ENCODE measurements at places on chromosomes 1 and 21.

DNA sequence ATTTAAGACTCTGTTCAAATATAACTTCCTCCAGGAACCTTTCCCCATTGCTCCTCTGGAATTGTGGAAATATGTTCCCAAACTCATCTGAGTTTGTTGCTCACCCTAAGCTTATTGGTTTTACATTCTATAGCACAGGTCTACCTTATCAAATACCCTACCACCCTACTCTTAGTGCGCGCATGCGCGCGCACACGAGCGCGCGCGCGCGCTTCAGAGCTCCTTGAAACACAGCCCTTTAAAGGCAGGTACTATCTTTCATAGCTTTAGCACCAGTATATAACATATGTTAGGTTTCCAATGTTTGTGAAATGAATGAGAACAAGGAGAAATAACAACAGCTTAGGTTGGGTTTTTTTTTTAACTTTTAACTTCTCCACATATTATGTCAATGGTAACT is 3.5 kb downstream of the IPP start:
- DNase-seq = no peak

DNA sequence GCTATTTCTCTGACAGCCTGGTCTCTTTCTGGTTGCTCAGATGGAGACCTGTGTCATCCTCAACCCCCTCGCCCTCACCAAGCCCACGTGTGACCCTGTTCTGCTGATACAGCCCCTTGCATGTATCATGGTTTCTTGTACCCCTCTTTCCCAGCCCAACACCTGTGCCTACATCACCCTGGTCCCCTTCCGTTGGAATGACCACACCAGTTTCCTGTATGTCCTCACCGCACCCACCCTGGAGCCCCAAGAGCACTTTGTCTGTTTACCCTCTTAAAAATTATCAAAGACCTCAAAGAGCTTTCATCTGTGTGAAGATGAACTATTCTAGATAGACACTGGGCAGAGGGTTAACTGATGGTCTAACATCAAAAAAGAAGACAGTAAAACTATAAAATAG is 179.5 kb downstream of the GALNT2 start:
- no peak for DNase-seq

GRCh38 chr1:110235181-110235833 is 25.2 kb downstream of the KCNC4 start:
- no peak for DNase-seq

DNA sequence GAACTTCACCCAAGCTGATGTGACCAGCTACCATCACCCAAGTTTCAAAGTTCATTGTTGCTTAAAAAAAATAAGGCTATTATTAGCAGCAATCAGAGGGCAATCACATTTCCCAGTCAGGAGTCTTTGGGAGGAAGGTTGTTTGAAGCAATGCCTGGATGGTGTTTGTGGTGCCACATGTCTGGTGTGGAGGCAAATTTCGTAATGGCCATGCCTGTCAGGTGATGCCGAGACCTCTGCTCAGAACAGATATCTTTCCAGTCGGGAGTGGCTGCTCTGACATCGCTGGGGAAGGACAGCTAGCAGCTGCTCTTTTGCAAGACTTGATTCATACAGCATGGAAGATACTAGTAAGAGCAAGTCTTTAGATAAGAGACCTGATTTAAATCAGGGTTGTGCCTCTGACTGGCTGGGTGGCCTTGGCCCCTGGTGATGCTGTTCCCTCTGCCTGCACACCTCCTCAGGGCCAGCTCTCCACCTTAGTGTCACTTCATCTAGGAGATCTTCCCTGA is 187.8 kb upstream of the JUN start:
- DNase-seq = no peak

GRCh38 chr1:35231287-35231686 is 37.2 kb upstream of the ZMYM4 start:
- DNase-seq = no peak

DNA sequence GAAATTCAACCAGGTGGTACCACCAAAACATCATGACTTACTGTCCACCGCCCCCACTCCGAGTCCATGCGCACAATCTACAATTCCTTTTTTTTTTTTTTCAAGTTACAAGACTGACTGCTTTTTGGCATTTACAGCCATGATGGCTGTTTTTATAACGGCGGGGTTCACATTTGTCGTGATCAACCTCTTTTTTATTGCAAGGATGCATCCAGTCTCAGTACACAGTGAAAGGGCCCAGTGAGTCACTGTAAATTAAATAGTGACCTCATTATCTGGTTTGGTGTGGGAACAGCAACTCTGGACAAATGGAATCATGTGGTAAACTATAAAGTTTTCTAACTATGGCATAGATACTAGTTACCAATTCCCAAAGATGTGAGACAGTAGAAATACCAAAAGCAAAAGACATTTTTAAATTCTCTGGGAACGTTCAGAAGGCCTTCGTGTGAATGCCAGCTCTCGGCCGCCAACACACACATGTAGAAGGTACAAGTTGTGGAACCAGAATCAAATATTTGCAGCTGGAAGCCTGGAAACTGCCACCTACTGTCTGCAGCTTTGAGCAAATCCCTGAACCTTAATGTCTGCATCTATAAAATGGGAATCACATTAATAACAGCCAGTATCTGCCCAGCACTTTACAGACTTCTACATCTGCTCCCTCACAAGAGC is 4.9 kb downstream of the GLIS1 start:
- DNase-seq = no peak

DNA sequence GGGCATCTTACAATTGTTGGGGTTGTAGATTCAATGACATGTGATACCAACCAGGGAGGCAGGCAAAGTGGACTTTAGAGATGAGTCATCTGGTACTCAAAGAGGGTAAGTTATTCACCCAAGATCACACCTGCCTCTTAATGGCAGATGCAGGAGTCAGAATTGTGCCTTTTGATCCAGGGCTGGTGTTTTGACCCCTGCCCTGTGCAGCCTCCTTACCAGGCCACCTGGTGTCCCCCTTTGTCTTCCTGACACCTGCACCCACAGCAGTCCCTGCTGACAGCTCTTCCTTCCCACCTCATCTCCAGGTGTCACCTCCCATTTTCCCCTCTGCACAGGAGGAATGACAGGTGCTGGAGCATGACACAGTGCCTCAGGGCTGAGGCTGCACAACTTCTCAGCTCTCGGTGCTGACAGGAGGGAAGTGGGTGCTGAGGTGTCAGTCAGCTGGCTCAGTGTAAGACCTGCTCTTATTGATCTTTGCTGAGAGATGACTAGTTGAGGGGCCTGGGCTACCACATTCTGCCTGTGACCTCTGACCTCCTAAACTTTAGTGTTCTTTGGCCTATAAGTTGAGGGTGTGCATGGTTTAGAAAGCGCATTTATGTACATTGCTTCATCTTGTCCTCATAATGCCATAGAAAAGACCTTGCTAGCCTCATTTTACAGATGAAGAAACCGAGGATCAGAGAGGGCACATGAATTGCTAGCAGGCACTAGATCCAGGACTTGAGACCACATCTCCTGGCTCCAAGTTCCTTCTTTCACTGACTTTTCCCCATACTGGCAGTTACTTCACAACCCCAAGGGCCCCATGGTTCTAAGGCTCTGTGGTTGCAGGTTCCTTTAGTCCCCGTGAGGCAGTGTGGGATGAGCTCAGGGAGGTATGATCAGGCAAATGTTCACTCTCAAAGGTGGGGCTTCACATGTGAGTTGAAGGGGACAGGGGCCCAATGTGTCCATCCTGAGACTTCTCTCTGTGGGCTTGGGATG is 31.3 kb downstream of the CACNA1E start:
- DNase-seq = no peak

All from cortex of kidney (tissue), 1 donor.